Stomach (tissue), 19 donors: ENCODE measurements at places on chromosomes 3 and 15. TPM values are rescaled to one million over a fixed set of nuclear protein-coding genes. Genes with fewer than 3 reads are reported as not detected.

Gene CLRN1
- not detected for total RNA-seq

Gene WDR76
- total RNA-seq: 2.6 TPM

Gene INO80
- total RNA-seq: 30.3 TPM

Gene C3orf33
- total RNA-seq: 0.87 TPM

Gene SERINC4
- not detected for total RNA-seq

Gene PDZRN3
- 174 TPM for total RNA-seq

Gene MYZAP
- total RNA-seq: 59.8 TPM

Gene GOLGA8S
- not detected for total RNA-seq

Gene PLSCR5
- total RNA-seq: not detected

Gene BNC1
- total RNA-seq: not detected

Gene XCR1
- total RNA-seq: 0.37 TPM

Gene C2CD4A
- total RNA-seq: 2.9 TPM

Gene DISP2
- total RNA-seq: 0.37 TPM

Gene SCN11A
- 1.1 TPM for total RNA-seq

Gene C2CD4B
- 2.3 TPM for total RNA-seq

Gene IMPG2
- total RNA-seq: 0.29 TPM

Gene SLC22A14
- not detected for total RNA-seq

Gene IGSF11
- not detected for total RNA-seq

Gene ADGRG7
- total RNA-seq: not detected

Gene CEMIP
- total RNA-seq: not detected

Gene GOLGA6L4
- total RNA-seq: 0.45 TPM

Gene CFAP161
- not detected for total RNA-seq
